Activated CD8-positive, alpha-beta T cell treated with anti-CD3 and anti-CD28 coated beads, Interleukin-2, amount 10 ng/mL, durations not matched to agents 7 days and 5 days (primary cell): ENCODE measurements at places on chromosomes 7 and 10.

GRCh38 chr7:132650498-132650897 lies 74.2 kb upstream of the PLXNA4 start:
- DNase-seq: no peak

DNA sequence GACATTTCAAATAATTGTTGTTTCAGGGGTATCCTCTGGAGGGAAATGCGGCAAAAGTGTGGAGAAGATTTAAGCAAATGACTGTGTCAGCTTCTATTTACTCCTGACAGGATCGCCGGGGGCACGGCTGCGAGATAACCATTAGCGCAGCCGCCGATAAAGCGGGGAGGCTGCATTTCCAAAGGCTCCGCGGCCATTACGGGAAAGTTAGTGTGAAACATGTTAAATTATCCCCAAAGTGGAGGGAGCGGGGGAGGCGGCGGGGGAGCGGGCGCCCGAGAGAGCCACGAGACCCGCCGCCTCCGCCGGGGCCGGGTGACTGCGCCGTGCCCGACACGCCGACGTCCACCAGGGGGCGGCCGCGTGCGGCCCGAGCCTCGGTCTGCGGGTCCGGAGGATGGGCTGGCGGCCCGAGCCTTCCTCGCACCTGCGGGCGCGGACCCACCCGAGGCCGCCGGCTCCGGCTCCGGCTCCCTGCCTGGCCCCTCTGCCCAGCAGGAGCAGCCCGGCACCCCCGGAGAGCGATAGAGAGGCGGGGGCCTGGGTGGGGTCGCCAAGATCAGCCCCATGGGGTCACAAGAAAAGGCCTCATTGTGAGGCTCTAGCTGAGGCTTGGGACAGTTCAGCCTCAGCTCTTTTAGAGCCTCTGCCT lies 74.4 kb upstream of the PAX2 start:
- peak; percentile 68 for DNase-seq

- DNase-seq: no peak
Observed at GRCh38 chr7:130893441-130893894, 159.5 kb upstream of the KLF14 start.

GRCh38 chr10:120188950-120189349 lies 268.1 kb upstream of the PLPP4 start:
- DNase-seq: no peak

- DNase-seq: no peak
Observed at GRCh38 chr7:26388256-26388655, 96.6 kb downstream of the SNX10 start.

DNA sequence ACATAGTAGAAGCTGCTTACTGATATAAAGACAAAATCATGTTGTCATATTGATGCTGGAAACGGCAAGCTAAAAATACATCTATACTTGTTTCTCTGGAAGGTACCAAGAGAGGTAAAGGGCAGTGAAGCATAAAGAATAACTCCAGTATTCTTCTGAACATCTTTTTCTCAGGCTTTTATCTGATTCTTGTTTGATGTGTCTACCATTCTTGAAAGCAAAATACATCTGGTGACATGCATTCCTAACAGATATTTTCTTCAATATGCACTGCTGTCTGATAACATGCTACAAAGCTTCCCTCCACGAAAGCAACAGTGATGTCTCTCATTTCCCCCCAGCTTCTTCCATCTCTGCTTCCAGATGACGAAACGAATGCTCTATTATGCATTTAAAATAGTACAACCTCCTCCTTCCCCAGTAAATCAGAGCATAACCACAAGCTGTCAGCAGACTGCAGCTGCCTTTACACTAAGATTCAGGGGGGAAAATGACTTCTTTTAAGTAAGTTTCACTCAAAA lies 100.8 kb downstream of the ARHGAP21 start:
- DNase-seq: no peak

GRCh38 chr7:155213955-155214740 lies 83.5 kb upstream of the INSIG1 start:
- no peak for DNase-seq

- DNase-seq: no peak
Observed at GRCh38 chr10:22494007-22494406, 148.7 kb downstream of the SPAG6 start.

GRCh38 chr10:67487199-67487598 lies 208.8 kb downstream of the CTNNA3 start:
- DNase-seq: no peak

- DNase-seq: no peak
Observed at GRCh38 chr10:23193435-23194074, 1.4 kb downstream of the PTF1A start.

GRCh38 chr7:17043012-17043877 lies 161.5 kb upstream of the AGR3 start:
- no peak for DNase-seq

DNA sequence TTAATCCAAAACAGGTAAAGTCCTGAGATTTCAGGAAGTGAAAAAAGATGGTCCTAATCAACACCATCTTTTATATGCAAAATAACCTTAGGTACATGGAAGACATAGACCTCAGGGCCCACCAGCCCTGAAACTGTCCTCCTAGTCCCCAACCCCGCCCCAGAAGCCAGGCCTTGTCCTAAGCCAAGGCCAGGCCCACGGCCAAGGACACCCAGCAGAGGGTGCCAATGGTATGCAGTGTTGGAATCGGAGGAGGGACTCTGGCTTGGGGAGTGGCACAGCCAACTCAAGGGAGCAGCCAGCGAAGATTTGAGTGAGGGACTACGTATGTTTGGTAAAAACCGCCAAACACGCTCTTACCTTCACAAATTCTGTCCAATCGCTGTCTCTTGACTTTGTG lies 96.7 kb downstream of the ZRANB1 start:
- DNase-seq: no peak

- no peak for DNase-seq
Observed at GRCh38 chr10:106540645-106541044, 623.9 kb downstream of the SORCS1 start.

DNA sequence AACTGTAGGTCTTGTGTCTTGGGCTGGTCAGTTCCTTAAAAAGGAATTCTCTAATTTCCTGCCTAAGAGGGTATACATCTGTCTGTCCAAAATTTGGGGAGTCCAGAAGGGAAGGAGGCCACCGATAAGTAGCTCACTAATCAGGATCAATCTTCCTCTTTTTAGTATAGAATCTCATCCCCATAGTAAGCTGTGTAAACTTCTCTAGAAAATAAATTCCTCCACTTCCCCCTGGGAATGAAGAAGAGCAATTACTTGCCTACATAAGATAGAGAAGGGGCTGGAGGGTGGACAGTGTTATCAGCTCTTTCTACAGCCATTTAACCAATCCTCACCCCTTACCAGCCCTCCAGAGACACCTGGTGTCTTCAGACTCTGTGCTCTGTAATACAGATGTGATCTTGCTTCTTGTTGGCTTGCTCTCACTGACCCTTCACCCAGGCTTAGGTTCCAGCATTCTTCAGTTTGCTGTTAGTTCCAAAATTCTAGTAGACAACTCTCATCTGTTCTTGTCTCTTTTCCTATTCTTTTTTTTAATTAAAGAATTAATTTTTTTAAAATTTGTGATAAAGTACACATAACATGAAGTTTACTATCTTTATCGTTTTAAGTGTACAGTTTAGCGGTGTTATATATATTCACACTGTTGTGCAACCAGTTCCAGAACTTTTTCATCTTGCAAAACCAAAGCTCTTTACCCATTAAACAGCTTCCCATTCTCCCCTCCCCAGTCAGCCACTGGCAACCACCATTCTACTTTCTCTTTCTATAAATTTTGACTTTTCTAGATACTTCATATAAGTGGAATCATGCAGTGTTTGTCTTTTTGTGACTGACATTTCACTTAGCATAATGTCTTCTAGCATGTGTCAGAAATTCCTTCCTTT lies 6.5 kb upstream of the PRKAR2B start:
- no peak for DNase-seq

DNA sequence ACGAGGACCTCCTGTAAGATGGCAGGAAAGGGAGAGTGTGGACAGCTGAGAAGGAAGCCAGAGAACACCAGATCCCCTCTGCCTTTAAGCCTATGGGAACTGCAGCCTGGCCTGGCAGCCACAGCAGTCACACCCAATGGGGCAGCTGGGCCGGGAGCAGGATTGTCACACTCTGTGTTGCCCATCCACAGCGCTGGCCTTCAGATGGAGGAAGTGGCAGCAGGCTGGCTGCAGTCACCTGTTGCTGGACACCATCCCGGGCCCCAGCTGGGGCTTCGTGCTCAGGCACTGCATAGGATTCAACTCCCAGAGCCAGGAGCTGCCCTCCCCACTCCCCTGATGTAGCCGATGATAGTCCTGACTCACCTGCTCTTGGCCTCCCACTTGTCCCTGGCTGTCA lies 114.4 kb downstream of the COL13A1 start:
- DNase-seq: no peak

DNA sequence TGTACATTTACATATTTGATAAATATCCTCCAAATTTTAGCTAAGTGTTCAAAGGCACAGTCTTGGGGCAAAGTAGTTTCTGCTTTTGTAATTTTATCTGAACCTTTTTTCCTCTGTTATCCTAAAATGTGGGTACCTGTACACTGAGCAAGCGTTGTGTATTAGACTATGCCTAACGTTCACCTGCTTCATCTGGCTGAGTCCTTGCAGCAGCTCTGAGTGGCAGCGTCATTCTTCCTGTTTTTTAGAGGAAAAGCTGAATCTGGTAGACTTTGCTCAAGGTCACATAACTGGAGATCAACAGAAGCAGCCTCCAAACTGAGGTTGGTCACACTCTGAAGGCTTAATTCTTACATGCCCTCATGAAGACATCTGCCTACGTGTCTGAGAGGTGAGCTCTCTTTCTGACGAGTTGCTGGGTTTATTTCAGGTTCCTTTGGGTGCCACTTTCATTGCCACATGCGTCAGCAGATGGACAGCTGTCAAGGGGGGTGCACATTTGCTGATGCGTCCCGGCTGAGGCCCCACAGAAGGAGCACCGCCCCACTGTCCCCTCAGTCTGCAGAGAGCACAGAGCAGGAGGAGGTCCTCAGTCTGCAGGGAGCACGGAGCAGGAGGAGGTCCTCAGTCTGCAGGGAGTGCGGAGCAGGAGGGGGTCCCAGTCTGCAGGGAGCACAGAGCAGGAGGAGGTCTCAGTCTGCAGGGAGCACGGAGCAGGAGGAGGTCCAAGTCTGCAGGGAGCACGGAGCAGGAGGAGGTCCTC lies 406.5 kb upstream of the SHH start:
- DNase-seq: no peak

DNA sequence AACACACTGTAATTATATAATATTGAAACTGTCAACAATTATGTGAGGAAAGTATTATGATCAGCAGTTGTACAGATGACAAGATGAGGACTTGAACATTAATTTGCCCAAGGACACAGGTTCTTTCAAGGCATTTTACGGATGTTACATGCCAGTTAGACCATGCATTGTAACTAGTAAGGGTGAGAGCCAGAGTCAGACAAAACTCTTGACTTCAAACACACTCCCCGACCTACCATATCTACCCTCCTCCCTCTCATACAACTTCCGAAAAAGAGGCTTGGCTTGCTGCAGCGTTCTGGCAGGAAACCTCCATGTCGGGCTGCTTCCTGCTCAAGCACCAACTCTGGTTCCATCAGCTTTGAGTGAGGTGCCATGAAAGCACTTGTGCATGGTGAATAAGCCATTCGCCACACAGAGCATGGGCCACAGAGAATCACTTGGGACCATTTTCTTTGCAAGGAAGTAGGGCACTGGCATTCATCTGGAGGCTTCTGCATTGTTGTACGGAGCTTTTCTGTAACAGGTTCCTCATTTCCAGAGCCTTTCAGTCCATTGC lies 53.2 kb downstream of the FOXI2 start:
- DNase-seq: no peak

GRCh38 chr10:28331066-28331465 lies 28.2 kb upstream of the MPP7 start:
- no peak for DNase-seq

- DNase-seq: peak; percentile 66
Observed at GRCh38 chr7:37201003-37201875, 247.4 kb downstream of the ELMO1 start.

DNA sequence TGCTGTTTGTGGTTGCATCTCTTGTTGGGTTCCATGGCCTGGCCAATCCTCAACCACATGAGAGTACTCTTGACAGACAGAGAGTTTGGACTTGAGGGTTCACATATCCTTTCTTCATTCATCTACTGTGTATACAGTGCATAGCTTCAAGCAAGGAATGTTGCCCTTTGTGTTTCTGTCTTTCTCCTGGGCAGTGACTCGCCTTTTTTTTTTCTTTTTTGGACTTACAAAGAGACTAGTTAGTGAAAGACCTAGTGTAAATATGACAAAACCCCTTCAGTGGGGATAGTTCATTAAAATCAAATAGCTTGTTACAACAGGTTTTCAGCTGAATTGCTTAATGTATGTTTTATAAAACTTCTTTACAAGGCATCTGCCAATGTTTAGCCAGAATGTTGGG lies 290.2 kb downstream of the FGFR2 start:
- no peak for DNase-seq

- DNase-seq: no peak
Observed at GRCh38 chr7:73983437-73984164, 44.4 kb upstream of the ELN start.

GRCh38 chr10:23187155-23187554 lies 5.0 kb upstream of the PTF1A start:
- no peak for DNase-seq

GRCh38 chr10:48332871-48333216 lies 26.4 kb downstream of the MAPK8 start:
- DNase-seq: no peak

- no peak for DNase-seq
Observed at GRCh38 chr7:127486654-127487053, 94.1 kb upstream of the ZNF800 start.

DNA sequence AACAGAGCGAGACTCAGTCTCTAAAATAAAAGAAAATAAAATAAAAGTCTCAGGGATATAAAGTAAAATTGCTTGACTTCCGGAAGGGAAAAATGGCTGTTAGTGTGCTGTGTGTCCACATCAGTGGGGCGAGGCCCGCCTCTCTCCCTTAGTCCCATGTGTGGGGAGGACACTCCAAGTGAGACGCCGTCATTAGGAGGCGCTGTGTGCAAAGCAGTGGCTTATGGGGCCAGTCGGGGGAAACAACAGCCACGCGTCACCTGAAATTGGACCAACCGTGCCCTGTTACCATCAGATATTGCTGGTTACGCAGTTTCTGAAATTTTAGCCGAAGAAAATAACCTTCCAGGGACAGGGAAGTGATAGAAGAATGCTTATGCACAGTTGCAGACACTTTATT lies 15.8 kb downstream of the SFXN4 start:
- DNase-seq: no peak

DNA sequence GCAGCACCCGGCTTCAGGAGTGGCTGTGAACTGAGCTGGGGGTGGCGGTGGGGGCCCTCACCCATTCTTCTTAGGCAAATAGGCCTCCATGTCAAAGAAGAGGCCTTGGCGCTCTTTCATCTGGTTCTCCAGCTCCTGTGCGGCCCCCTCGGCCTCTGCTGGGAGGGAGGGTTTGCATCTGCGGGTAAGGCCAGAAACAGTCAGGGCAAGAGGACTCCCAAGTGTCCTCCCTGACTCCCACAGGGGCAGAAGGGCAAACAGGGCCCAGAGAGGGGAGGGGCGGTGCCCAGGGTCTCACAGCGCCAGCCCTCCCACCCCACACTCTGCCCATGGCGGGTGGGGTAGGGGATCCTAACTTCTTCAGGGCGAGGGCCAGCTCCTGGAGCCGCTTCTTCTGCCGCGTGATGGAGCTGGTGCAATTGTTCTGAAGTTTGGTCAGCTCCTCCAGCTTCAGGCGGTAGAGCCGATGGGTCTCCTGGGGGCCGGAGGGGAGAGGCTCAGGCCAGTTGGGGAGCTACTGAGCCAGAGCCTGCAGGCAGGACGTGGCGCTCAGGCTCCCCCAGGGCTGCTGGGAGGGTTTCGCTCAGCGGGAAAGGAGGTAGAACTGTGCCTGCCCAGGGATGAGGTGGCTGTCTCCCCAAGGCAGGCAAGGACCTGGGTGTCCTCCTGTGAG lies 2.2 kb downstream of the TMEM120A start:
- no peak for DNase-seq
